ENCODE measurements at places on chromosomes 1 and 21.

DNA sequence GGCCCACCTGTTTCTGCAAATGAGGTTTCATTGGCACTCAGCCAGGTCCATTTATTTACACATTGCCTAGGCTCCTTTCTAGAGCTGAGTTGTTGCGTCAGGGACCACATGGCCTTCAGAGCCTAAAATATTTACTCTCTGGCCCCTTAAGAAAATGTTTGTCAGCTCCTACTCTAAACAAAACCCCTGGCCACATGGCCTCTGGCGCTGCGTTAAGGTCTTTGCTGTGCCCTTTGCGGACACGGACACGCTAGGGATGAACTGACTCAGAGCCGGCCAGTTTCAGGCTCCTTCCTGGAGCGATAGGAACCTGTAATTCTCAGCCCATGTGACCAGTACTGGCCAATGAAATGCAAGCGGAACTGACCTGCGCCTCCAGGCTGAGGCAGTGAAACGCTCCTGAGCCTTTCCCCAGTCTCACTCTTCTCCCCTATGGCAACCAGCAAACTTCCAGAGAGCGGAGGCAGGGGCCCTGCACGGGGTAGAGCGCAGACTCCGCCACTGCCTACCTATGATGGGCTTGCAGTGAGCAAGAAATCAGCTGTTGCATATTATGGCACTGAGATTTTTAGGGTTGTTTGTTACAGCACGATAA, 160.3 kb downstream of the ETS2 start:
- DNase-seq, result no peak

DNA sequence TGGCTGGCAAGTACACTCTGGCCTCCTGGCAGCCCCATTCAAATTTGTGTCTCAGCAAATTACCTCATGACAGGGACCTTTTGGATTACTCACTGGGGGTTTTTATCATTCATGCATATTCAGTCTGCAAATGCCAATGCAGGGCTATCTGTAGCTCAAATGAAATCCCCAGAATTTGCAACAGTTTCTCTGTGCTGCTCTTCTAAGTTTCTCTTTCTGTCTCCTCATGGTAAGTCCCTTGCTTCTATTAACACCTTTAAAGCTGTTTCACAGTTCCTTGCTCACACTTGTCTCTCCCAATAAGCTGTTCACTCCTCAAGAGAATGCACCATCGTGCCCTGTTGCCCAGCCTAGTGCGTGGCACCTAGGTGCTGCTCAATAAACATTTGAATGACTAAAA, 3.3 kb upstream of the FAM78B start:
- no peak for DNase-seq

DNA sequence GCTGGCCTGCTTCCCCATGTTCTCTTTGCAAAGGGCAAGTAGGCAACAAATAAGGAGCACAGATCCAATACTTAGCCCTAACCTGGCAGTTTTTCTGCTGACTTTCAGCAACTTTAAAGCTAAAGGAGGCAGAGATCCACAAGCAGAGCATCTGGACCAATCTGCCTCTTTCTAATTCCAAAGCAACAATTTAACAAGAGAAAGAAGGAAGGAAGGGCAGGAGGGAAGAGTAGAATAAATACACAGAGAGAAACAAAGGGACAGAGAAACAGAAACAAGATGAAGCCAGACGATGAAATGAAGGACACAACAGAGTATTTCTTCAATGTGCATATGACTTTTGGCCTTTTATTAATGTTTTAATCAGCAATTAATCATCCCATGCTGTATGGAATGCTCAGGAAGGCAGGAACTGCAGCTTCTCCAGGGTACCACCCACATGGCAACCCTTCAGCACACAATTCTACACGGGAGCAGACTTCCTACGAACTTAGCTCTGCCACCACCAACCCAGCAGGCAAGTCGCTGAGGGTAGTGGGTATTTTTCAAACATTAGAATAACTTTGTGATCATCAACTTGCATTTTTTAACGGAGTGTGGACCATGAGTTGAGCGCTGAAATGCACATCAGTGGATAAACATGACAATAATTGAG, 15.3 kb downstream of the CLCC1 start:
- no peak for DNase-seq

- DNase-seq, result no peak
These were observed 186.6 kb downstream of the SIPA1L2 start for GRCh38 chr1:232443372-232443771.

- peak; percentile 59 for DNase-seq
These were observed 134.0 kb upstream of the BARHL2 start for GRCh38 chr1:90850898-90851710.

DNA sequence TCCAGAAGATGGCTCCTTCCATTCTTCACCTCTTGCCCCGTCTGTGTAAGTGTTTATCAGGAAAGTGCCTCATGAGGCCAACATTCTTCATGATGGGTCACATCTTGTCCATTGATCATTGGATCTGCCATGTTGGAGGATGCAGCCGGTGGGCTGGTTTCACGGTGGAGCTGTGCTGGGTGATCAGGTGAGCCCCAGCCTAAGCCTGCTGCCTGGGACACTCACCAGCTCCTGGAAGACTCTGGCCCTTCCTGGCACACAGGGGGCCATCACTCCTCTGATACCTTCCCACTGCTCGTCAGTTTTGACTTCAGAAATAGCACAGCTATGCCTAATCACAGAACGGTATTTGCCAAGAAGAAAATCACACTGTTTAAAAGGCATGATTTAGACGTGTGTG, 38.3 kb downstream of the UBASH3A start:
- DNase-seq, result no peak

DNA sequence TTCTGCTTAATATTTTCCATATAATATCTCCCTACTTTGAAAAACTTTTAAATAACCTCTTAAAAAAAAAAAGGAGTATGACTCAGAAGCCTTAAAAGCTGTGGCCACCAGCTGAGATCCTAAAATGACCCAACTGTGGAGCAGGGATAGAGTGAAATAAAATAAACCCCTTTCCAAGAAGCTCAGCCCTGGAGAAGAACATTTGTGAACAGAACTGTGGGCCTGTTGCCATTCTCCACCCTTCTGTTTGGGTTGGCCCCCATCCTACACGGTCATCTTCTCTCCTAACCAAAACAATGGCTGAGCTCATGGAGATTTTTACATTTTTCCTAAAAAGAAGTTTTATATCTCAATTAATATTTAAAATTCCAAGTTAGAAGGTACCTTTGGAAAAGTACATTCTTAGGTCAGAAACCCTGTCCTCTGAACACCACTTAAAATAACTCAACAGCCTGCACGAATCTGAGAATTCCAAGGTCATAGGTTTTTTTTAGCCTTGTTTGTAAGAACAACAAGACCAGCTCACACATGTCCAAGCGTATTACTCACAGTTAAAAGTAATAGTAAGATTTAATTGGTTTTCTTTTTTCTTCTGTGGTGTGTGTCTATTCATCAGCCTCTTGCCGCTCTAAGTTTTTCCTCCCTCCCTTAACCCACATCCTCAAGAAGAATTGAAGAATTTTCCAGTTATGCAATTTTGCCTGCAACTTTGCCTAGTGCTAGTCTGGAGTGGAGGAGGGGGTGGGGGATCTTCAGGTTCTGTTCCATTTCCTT, 107.7 kb upstream of the ERRFI1 start:
- DNase-seq, result no peak

DNA sequence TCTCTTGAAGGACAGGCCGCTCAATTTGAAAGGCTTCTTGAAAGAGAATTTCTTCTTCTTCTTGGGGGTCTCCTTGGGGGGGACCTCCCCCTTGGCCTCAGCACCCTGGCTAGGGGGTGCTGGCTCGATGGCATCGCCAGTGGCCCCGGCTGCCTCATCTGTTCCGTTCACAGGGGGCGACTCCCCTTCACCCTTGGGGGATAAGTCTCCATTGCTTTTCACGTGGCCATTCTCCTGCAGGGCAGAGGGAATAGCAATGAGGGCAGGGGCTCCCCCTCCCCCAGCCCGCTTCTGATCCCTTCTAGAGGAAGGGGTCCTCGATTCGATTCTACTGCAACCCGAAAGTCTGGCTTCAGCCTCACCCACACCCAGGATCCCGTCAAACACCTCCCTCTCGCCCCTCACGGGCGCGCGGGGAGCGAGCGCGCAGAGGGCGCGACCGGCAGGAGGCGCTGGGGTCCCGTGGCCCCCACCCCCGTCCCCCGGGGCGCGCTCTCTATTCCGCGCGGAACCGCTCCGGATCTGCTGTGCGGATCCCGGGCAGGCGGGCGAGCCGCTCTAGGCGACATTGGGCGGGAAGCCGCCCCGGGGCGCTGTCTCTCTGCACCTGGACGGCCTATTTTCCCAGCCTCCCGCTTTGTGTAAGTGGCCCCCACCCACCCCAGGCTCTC, 1.0 kb downstream of the MARCKSL1 start:
- DNase-seq, result no peak

DNA sequence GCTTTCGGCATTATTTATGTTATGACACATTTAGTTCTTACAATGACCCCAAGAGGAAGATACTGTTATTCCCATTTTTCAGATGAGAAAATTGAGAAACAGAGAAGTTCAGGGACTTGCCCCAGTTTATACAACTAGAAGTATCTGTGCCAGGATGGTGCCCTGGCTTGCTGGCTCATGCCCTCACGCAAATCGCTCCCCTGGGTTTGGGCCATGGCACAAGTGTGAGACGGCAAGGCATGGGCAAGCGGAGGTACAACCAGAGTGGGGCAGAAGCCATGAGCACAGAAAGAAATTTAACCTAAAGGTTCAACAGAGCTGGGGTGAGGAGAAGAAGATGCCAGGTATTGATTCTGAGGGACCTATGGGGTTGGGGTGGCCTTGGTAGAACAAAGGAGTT, 469.8 kb downstream of the DSCAM start:
- DNase-seq, result no peak

GRCh38 chr1:212466898-212467650, 34.4 kb downstream of the NENF start:
- no peak for DNase-seq

- no peak for DNase-seq
These were observed 15.0 kb downstream of the EPRS1 start for GRCh38 chr1:220031287-220031686.

DNA sequence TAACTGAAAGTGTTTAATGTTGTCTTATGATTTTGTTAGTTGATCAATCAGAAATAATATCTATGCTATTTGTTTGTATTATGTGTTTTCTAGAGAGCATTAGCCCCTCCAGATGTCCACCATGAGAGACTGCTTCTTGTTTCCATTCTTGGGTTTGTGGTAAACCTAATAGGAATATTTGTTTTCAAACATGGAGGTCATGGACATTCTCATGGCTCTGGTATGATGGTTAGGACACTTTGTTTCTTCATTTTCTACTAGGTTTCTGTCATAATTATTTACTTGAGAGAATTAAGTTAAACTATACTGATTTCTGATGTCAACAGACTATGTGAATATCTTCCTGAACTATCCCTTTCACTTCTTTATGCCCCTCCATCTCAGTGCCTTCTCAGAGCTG, 16.1 kb downstream of the SLC30A7 start:
- no peak for DNase-seq

- DNase-seq, result peak; percentile 77
These were observed 12.6 kb downstream of the HSF2BP start for GRCh38 chr21:43646550-43647260.

DNA sequence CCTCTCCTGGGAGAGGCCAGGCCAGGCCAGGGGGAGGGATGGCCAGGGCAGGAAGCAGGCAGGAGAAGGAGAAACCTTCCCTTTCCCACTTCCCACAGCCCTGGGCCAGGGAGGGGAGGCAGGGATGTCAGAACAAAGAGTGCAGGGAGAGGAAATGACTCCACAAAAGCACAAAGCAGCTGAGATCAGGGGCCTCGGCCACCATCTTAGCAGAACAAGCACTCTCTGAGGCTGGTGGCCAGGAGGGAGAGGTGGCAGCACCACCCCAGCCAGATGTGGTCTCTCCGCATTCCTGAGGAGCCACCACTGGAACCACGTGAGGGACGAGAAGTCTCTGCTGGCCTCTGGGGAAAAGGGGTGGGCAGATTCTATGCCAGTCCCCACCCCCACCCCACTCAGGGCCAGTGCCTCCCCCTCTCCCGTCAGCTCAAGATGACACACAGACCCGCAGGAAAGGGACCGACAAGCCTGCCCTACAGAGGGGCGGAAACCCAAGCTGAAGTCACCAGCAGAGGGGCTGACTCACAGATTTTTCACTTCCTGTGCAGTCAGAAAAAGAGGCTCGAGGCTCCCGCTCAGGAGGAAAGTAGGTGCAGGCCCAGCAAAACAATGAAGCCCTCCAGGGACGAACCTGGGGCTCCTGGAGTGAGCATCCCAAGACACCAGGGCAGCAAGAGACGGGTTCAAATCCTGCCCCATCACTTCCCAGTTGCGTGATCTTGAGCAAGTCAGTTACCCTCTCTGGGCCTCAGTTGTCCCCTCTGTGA, 24.1 kb upstream of the ALDH4A1 start:
- DNase-seq, result no peak

DNA sequence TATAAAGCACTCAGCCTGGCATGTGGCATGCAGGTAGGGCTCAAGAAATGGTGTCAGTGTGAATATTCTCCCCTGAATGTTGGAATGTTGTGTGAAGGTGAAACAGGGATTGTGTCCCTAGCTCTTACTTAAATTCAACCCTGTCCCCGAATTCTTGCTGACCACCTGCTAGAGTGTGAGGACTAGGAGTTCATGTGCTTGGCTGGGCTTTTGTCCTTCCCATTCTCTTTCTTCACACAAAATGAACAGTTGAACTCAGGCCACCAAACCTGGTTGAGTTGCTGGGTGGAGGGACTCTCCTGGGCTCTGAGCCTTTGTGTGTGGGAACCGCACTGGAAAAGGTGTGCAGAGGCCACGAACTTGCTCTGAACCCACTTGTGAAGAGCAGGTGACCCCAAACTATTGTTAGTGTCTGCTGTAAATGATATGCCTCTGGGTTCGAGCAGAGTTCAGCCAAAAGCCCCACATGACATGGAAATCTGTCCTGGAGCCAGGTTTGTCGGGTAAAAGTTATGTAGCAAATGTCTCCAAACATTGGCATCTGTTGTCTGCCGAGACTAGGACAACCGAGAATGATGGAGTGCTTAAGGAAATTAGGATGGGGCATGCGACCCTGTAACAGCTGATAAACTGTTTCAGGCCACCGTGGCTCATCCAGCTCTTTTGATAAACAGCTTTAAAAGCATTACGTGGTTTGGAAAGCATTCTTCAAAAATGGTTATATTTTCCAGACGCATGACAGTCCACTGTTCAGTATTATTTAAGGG, 144.2 kb downstream of the DHRS3 start:
- DNase-seq, result no peak

DNA sequence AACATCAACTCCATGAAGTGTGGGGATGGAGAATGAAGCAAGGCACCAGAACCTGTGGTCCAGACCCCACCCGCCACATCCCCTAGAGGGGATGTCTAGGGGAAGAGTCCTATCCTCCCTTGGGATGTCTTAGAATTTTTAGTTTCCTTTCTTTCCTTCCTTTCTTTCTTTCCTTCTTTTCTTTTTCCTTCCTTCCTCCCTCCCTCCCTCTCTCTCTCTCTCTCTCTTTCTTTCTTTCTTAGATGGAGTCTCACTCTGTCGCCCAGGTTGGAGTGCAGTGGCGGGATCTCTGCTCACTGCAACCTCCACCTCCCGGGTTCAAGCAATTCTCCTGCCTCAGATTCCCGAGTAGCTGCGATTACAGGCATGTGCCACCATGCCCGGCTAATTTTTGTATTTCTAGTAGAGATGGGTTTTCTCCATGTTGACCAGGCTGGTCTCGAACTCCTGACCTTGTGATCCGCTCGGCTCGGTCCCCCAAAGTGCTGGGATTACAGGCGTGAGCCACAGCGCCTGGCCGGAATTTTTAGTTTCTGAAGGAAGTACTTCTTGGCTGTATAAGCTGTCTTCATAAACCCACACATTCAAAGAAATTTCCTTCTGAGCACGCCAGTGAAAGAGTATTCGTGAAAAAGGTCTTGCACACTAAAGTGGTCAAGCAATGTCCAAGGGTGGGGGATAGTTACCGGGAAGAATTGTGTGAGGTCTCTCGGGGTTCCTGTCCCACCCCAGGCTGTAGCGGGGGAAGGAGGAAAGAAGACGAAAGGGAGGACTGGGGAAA, 20.8 kb upstream of the LEFTY2 start:
- no peak for DNase-seq

GRCh38 chr1:114081437-114082303, 72.0 kb downstream of the SYT6 start:
- no peak for DNase-seq
